Esophagus squamous epithelium (tissue), 5 donors: ENCODE measurements at places on chromosomes 2 and 18.

DNA sequence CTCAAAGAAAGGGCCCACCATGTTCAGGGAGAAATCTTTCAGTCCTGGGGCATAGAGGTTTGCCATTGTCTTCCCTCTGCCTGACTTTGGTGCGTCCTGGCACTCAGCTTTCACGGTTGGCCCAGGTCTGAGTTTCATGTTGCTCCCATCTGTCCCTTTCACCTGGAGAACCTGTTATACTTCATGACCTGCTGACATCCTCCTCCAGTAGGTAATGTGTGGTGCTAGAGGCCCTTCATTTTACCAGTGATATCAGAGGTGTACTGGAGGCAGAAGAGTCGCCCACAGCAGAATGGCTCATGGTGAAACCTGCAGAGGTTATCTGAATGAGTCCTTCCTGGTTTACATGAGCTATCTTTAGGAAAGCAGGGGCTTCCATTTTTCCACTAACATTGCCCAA, 128.8 kb upstream of the DLX2 start:
- DNase-seq, result no peak

DNA sequence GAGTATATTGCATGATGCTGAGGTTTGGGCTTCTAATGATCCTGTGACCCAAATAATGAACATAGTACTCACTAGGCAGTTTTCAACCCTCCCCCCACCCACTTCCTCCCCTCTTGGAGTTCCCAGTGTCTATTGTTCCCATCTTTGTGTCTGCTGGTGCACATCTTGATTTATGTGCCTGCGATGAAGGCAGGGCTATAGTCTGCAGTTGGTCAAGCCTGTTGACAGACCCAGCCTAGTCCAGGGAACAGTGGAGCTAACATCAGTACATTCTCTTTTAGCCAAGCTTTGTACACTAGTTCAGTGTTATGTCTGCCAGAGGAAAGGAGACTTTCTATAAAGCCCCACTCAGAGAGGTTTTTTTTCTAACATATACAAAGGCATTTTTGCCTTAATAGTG, 287.6 kb downstream of the CPS1 start:
- no peak for DNase-seq

DNA sequence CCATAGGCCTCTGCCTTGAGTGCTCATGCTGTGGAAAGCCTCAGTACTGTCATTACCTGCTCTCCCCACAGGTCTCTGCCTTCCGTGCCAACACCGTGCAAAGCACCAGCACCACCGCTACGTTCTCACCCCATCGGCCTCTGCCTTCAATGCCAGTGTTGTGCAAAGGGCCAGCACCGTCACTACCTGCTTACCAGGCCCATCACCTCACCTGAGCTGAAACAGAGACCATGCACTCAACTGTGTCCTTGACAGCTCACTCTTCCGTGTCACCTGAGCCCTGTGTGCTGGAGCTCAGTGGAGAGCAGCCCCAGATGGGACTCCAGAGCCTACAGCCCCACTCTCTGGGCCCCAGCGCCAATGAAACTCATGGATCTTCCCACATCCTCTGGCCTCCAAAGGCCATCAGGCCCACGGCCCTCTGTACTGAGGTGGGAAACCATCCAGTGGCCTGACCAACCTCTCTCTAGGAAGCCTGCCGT, 62.7 kb downstream of the ZNF516 start:
- no peak for DNase-seq

DNA sequence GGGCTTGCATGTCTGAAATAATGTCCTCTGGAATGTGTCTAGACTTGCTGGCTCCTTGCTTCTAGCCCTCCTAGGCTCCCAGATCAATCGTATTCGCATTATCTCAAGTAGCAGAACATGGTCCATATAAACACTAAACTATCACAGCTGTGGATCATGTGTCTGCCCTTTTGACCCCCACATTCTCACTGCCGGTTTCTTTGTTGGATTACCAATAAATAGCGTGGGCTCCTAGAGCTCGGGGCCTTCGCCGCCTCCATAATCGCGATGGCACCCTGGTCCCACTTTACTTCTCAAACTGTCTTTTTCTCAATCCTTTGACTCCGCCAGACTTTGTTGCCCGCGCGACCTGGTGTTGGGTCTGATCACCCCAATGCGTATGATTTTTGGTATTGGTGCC, 6.3 kb upstream of the SCYGR8 start:
- no peak for DNase-seq

GRCh38 chr18:30106356-30106755, 936.2 kb downstream of the DSC3 start:
- no peak for DNase-seq

- no peak for DNase-seq
Observed at GRCh38 chr2:9332136-9332852, 91.0 kb downstream of the ITGB1BP1 start.

DNA sequence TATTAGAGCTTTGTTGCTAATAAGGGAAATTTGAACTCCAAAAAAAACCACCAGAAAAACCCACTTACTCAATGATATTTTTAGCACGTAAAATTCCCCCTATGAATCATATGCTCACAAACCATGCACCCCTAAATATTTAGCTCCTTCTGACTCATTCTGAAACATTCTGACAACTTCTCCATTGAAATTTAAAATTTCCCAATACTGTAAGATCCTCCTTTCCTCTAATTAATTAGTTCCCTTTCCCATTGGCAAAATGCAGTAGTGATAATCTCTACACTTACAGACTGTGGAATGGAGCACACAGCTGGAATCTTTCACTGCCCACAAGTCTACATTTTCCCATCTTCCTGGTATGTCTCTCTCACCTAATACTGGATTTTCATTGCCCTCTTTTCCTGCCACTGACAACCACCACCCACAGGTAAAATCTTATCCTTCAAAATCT, 215.8 kb upstream of the ACVR2A start:
- no peak for DNase-seq

- DNase-seq, result no peak
Observed at GRCh38 chr2:172578054-172578453, 22.2 kb downstream of the PDK1 start.

DNA sequence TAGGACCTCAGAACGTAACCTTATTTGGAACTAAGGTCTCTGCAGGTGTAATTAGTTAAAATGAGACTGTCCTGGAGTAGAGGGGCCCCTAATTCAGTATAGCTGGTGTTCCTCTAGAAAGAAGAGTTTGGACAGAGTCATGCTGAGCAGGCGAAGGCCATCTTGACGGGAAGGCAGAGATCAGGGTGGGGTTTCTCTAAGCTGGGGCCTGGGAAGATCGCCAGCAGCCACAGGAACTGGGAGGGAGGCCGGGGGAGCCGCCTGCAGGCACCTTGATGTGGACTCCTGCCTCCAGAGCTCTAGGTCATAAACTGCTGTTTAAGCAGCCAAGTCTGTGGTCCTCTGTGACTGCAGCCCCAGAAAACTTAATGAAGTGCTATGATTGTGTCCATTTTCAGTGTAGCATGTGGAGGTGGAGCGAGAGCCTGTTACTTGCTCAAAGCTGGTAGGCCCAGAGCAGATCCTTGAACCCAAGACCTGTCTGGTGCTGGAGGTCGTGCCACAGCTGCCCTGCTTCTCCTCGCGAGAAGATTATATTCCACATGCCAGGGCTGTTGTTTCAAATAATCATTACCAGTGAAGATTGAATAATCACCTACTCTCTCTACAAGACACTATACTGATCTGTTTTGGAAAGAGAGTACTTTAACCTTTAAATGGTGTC, 105.7 kb downstream of the TPO start:
- DNase-seq, result no peak

DNA sequence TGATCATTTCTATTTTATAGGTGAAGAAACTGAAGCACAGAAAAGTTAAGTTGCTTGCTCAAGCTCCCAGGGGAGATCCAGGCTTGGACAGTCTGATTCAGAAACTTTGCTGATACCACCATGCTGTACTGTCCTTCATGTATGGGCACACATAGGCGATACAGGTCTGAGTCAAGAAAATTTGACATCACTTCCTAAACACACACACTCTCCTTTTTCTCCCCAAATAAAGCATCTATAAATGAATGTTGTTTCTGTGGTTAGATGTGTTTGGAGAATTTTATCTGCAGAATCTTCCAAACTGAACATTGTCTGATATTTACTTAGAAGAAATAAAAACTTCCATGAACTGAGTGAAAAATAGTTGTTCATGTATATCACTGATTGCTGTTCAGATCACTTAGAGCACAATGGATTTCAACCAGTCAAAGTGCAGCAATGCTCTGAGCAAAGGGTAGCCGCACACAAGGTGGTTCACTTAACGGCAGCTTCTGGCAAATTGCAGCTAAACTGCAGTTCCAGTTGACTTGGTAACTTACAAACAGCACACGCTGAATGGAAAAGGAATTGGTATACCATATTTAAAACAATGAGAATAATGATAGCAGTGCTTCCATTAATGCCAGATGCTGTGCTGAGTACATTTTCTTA, 10.0 kb upstream of the AGFG1 start:
- DNase-seq, result no peak

DNA sequence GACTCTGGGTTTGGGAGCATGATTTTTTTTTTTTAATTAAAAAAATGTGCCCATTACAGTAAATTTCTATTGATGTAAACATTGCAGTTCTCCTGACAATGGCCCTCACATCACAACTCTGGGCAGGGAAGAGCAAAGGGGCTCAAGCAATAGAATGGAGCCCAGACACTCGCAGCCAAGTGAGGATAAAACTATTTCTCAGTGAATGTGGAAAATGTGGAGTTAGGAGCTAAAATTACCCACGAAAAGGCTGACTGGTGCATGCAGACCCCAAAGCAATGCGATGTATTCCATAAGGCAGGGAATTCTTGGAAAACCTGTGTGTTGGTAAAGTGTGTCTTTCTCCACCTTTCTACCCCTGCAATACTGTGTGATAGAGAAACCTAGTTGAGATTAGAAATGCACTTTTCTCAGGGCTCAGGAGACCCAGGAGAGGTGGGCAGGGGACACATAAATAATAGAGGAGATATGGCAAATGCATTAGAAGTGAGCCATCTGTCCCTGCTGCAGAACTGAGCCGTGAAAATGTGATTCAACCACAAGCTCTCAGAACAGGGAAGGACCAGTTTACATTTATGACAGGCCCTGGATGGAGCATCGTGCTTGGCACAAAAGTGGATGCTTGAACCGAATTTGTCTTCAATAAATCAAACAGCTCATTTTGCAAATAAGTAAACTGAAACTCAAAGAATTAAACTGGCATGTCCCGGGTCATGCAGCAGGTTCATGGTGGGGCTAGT, 100.1 kb downstream of the MYCN start:
- no peak for DNase-seq

DNA sequence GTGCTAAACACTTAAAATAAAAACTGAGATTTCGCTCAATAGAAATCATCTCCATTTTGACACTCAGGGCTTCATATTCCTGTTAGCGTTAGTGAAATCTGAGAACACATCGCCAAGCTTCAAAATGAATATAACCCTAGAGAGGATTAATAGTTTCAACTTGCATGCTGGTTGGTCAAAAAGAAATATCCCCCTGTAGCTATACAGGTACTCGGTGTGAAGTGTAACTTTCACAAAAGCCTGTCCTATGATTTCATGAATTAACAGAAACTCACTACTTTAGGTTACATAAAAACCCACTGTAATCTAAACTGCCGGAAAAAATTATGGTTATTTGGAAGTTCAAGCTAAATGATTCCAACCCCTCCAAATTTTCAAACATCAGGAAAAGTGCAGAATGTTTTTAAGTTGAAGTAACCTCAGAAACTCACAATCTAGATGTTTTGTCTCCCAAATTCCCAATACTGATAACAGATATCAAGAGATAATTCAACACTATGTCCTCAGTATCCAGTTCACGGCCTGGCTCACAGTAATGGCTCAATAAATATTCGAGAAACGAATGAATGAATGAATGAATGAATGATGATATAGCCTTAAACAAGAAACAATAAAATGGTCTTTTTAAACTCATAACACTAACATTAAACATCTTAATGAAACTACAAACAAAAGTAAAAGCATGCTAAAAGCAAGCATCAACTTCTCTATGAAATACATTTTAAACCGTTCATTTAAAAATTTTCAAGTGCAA, 2.5 kb downstream of the TLK1 start:
- no peak for DNase-seq

DNA sequence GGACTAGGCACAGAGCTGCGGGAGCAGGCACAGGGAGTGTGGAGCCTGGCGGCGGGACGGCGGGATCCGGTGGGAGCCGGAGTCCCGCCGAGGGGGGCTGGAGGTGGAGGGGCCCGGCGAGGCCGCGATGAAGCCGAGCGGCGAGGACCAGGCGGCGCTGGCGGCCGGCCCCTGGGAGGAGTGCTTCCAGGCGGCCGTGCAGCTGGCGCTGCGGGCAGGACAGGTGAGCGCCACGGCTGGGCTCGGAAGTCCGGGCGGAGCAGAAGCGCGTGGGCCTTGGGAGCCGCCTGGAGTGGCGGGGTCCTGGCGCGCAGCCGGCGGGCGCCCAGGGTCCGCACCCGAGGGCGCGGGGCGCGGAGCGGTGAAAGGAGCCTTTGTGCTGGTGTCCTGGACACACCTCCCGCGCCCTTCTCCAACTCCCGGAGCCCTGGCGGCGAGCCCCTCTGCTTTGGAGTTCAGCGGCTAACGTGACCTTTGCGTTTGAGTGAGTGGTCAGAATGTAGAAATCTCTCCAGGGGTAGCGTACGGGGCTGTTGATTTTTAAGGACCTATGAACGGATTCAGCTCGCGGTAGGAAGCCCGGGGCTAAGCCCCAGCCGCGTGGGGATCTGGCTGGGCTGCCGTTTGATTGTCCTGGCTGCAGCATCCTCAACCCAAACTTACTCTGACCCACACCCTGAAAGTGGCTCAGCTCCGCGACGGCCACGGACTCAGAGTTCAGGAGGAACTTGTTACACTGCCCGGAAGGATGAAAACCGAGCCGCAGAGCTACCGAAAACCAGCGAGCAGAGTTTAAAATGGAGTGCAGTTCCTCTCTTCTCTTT, 448 bp downstream of the IMPA2 start:
- DNase-seq, result no peak

- DNase-seq, result no peak
Observed at GRCh38 chr2:39506215-39506614, 69.1 kb upstream of the MAP4K3 start.

DNA sequence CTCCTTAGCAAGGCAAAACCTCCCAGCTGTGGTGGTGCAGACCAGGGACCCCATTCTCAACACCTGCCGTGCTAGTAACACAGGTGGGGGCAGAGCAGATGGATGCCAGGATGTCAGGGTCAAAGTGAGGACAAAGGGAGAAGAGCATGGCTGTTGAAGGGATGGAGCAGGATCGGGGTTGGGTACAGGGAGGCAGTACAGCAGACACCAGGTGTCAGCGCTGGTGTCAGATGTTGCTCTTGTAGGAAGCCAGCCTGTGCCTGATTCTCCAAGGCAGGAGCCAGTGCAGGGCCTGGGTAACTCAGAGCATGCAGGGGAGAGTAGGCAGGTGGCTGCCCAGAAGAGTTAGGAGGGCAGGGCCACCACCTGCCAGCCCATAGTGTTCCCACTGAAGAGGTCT, 222.1 kb upstream of the SPRED2 start:
- no peak for DNase-seq

DNA sequence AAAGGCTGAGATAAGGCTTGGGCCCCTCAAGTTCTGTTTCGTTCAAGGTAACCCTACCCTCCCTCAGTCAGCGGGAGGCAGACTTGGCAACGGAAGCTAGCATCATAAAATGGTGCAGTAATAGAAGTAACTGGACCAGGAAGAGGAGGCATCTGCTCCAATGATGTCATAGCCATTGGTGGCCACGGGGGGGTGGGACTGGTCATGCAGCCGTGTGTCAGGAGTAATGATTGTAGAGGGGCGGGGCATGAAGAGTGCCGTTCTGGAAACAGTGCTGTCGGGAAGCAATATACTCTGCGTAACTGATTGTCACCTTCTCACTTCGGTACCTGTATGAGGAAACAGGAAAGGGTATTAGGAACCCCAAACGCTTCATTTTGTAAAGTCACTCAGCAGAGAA, 6.9 kb upstream of the POLR2D start:
- DNase-seq, result no peak
